ENCODE measurements at places on chromosomes 16 and 17.

- no peak for DNase-seq
These were observed 79.1 kb upstream of the CDH5 start for GRCh38 chr16:66287416-66287815.

- no peak for DNase-seq
These were observed 6.1 kb downstream of the SGSM2 start for GRCh38 chr17:2343421-2343820.

- DNase-seq: no peak
These were observed 13.0 kb downstream of the PIRT start for GRCh38 chr17:10824874-10825273.

DNA sequence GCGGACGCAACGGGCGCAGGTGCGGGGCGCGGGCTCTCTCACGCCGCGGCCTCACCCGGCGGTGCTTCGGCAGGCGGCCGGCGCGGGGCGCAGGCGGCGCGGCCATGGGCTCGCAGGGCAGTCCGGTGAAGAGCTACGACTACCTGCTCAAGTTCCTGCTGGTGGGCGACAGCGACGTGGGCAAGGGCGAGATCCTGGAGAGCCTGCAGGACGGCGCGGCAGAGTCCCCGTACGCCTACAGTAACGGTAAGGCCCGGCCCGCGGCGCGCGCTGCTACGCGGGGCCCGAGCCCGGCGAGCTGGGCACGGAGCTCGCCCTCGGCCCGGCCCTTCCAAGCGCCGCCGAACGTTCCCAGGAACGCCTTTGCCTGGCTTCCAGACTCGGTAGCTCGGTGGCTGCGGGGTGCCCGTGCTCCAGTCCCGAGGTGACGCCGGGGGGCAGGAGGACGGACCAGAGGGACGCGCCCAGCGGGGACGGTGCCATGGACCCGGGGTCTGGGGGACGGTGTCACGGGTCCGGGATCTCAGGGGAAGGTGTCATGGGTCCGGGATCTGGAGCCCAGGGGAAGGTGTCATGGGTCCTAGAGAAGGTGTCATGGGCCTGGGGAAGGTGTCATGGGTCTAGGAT is 435 bp downstream of the RAB40C start:
- DNase-seq: no peak

DNA sequence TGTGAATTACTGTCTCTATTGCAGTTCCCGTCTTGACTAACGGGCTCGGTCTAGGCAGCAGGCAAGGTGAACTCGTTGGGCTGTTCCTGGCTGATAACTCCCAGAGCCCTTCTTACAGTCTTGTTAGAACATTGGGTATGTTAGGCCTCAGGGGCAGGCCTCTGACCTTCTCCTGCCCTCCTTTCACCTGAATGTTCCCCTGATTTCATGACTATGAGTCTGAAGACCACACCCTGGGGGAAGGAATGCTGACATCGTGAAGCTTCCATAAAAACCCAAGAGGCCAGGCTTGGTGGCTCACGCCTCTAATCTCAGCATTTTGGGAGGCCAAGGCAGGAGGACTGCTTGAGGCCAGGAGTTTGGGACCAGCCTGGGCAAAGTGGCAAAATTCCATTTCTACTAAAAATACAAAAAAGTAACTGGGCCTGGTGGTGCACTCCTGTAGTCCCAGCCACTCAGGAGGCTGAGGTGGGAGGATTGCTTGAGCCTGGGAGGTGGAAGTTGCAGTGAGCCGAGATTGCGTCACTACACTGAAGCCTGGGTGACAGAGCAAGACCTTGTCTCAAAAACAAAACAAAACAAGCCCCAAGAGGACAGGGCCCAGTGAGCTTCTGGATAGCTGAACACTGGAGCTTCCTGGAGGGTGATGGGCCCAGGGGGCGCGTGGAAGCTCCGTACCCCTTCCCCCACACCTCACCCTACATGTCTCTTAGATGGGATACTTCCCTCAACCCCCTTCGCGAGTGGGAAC is 47.8 kb upstream of the FBXO47 start:
- DNase-seq: peak; percentile 7

DNA sequence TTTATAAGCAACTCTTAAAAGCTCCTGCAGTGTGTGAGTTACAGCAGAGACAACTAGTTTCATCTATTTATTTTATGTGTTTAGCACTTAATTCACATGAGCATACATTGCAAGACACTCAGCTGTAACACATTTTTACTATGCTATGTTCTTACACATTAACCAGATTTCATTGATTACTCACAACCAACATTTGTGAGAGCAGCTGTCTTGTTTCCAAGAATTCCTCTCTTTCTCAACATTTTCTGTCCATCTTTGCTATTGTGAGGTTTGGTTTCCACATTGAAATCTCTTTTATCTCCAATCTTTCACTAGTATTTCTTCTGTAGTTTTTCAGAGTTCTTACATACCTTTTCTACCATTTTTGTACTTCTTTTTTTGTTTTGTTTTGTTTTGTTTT is 51.2 kb downstream of the COPRS start:
- no peak for DNase-seq

DNA sequence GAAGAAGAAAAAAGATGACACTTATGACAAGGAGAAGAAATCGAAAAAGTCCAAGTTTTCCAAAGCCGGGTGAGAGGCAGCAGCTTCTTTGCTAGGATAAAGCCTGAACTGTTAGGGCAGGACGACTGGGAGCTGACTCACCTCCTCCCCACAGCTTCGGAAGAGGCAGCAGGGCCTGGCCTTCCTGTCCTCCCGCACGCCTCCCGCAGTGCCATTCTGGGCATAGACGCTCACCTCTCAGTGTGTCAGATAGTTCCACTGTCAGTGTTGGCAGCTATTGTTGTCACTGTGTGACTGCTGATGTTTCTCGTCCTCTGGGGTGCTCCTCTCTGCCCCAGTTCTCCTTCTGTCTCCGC is 12.6 kb downstream of the UBN1 start:
- DNase-seq: peak; percentile 32

GRCh38 chr16:15757630-15758251 is 99.1 kb downstream of the MYH11 start:
- DNase-seq: no peak

All from NCI-H226 (cell line).